Effector memory CD4-positive, alpha-beta T cell (primary cell): ENCODE measurements at places on chromosomes 13 and 19.

- DNase-seq: peak; percentile 25
These were observed at the start of gene WDR62 for GRCh38 chr19:36054733-36055686. TSS of gene WDR62 (plus strand) at chr19:36054897. CDS start at chr19:36054972, 75 bp downstream.

DNA sequence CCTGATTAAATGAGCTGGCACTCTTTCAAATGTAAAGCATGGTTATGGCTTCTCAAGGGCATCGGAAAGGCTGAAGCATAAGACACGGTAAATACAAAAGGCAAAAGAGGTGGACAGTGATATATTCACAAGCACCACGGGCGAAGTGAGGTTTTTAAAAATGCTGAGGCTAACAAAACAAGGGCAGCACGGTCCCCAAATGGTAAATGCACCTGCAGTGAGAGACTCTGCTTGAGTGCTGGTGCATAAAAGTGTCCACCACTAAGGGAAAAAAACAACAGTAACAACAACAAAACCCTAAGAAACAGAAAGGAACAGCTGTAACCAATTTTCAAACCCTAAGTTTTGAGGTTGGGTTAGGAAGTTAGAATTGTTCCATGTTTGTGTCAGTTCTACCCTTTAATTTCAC, 234.9 kb downstream of the PCDH9 start:
- no peak for DNase-seq

- DNase-seq: no peak
These were observed 5.5 kb downstream of the HRC start for GRCh38 chr19:49149652-49150105.

DNA sequence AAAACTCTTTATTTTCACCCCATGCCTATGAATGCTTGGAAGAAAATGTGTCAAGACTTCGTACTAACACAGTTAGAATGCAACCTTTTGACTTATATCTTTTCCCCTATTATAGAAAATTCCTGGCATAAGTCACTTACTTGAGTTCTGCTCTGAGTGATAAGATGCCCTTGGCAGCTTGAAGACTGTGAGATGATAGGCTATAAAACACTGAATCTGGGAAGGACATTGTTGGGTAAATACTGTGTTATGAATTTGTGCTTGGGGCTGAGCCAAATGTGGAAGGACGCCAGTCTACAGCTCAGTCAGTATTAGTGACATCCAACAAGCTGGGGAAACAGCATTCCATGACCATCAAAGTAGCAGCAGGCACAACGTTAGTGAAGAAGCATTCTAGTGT, 368.0 kb upstream of the SGCG start:
- no peak for DNase-seq

- DNase-seq: no peak
These were observed 91.7 kb downstream of the TSHZ3 start for GRCh38 chr19:31257426-31258130.

GRCh38 chr19:56108447-56109195, 12.5 kb downstream of the ZNF787 start:
- no peak for DNase-seq

GRCh38 chr19:4987256-4987655, 18.3 kb downstream of the KDM4B start:
- no peak for DNase-seq

- no peak for DNase-seq
These were observed 4.8 kb downstream of the PNKP start for GRCh38 chr19:49862391-49863253.

DNA sequence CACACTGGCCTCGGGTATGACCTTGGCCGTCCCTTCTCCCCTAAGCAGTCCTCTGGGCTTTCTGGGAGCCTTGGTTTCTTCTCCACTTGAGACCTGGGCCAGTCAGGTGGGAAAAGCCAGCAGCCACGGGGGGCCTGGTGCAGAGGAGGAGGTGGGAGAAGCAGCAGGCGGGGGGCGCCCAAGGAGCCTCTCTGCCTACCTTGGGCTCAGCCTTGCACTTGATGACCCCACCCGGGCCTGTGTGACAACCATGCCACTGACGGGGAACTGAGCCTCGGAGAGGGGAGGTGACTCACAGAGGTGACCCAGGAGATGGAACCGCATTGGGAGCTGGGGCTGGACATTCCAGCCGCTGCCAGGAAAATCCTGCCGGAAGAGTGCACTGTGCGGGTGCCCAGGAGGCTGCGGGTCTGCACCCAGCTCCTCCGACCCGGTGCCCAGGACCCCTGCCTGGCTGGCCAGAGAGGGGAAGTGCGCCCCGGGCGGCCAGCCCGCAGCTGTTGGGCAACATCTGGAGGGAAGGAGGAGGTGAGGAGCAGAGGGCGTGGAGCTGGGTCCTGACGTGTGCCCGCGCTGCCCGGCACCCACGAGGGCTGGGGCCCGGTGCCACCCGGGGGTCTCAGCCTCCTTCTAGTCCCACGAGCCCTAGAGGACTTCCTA, 23.4 kb upstream of the SLC7A10 start:
- no peak for DNase-seq

- DNase-seq: no peak
These were observed 45.1 kb upstream of the DOCK9 start for GRCh38 chr13:99022941-99023340.

DNA sequence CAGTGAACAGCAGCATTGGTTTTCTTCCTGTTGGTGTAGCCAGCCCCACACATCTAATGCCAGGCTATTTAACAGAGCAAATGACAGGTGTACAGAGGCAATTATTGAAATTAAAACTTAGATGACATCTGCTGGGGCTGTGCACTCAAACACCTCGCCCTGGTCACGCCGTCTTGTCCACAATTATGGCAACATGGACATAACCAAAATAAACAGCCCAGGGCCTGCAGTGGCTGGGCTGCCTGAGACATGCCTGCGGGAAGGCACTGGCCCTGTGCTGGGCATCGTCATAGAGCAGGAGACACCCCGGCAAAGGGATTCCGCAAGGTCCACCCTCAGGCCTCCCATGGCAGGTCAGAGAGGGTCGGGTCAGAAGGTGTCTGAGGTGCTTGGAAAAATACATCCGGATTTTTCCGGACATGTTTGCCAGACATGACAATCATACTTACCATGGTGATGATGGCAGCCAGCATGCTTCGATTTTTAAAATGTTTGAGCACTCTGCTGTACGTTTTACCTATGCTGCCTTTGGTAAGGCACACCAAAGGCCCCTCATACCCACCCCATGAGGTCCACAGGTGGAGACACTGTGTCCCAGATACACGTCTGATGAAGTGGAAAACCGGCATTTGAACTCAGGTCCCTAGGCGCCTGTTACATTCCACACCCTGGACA, 47.8 kb downstream of the TSHZ3 start:
- no peak for DNase-seq

- DNase-seq: no peak
These were observed 92.6 kb downstream of the RAP2A start for GRCh38 chr13:97526556-97526955.

DNA sequence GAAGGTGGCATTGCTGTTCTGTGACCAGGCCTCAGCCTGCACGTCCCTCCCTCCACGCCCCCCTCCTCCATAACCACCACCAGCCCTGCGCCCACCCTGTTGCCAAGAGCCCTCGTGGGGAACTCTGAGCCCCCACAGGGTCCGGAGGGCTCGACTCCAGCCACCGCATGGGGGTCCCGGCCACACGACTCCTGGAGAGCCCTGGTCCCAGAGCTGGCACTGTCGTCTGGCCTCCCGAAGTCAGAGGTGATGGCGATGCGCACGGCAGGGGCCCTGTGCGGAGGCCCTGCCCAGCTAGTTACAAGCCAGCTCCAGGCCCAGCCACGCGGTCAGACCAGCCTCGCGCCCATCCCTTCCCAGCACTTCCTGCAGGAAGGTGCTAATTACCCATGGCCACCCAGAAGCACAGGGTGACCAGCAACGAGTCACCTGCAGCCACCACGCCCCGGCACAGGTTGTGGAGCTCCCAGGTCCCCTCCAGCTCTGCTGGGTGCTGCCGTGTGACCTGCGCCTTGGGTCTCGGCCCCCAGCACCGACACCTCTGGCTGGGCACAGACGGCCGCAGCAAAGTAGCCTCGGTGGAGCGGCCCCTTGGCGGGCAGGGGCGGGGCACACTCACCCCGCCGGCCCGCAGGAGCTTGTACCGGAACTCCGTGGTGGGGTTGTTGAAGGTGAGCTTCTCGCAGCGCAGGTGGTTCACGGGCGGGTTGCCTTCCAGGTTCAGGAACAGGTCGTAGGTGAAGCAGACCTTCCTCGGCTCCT, 49.6 kb downstream of the MLLT1 start:
- DNase-seq: no peak

GRCh38 chr13:74561155-74561554, 427.0 kb upstream of the KLF12 start:
- no peak for DNase-seq
